SK-MEL-5 (cell line): ENCODE measurements at places on chromosomes 2 and 18.

GRCh38 chr2:47086571-47086970 is 68.5 kb downstream of the STPG4 start:
- no peak for DNase-seq

DNA sequence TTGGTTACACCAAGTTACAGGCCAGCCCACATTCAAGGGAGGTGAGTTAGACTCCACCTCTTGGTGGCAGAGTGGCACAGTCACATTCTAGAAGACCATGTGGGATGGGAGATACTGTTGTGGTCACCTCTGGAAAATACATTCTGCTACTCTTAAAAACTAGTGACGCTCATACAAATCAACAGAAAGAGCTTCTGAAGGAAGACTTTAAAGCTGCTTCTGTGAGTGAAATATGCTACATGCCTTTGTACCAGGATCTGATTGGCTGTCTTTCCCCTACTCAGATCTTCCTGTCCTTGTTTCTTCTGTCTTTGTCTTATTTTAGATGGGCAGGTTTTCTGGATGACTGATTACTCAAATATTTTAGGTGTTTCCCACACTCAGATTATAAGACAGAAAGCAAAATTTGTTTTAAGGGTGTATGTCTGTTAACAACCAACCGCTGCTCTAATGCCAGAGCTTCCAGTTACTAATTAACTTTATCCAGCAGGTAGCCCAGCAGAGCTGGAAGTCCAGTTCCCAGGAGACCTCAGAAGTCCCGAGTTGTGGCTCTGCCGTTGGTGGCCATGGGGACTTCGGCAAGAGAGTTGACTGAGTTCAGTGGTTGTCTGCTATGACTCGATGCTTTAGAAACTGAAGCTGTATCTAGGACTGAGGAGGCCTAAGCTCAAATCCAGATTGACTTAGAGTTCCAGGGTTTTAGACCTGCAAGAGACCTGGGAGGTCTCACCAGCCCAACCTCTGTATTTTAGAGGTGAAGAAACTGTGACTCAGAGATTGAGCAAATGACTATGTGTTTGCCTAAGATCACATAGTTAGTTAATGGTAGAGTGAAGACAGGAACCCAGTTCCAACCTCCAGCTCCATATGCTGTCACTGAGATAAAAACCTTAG is 7.4 kb downstream of the IL1R2 start:
- no peak for DNase-seq

- no peak for DNase-seq
Observed at GRCh38 chr2:142681952-142682351, 195.5 kb upstream of the KYNU start.

GRCh38 chr2:102397209-102397608 is 25.8 kb upstream of the IL18RAP start:
- DNase-seq: no peak

DNA sequence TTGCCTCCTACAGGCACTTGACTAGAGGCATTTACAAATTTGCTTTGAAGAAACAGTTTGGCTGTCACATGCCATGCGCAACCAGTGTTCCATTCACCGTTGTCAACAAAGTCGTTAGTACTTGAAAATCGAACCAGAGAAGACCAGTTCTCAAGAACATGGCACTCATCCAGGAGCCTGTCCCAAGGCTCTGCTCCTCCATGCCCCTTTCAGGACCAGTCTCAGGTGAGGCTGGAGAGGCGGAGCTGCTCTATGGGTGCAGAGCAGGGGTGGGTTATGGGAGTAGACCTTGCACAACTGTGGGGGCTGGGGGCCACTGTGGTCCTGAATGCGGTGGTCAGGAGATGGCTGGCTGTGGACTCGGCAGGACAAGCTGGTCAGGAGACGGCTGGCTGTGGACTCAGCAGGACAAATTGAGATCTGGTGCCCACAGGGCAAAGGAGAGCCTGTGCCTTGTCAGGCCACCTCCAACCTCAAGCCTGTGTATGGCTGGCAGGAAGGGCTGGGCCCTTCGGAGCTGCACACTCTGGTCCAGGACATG is 12.3 kb upstream of the ATP9B start:
- DNase-seq: no peak

DNA sequence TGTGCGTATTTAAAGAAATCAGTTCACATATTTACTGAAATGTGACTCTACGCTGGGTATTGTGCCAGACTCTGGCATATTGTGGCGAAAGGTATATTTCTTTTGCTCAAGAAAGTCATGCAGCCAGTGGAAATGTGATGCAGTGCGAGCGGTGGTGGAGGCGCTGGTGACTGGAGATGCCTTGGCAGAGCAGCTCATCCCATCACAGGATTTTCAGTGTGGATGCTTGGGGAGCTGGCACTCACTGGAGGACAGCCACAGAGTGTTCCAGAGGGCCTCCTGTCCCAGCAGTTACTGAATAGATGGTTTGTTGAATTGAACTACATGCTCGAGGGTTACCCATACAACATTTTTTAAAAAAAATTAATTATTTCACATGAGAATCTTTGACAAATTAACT is 117.6 kb downstream of the ZNF407 start:
- no peak for DNase-seq

DNA sequence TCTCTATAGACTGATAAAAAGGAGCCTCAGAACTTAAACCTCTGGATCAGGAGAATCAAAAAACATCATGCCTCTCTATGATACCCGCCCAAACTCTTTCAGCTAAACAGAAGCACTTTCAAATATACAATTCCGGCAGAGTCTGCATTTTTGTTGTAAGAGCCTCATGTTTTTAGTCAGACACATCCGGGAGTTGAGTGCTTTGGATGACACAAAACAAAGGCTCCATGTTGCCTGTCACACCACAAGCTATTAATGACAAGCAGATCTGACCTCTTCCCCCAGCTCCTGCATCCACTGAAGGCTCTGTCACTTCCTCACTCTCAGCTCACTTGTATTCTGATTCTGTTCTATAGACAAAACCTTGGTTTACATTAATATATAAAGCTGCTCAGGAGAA is 33.2 kb downstream of the SLC38A11 start:
- DNase-seq: peak; percentile 78

DNA sequence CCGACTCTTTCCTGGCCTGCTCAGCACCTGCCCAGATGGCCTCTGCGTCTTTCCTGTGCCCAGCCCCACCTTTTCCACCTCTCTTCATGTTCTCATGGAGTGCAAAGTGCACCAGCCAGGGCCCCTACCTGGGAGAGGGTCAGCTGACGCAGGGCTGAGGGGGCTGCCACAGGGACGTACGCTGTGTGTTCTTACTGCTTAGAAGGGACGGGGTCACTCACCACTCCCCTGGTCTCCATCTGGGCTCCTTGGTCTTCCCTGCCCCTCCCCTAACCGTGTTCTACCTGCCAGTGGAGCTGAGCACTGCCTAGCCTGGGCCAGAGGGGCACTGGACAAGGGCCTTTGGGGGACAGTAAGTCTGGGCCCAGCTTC is 8.6 kb downstream of the ERFE start:
- DNase-seq: no peak

DNA sequence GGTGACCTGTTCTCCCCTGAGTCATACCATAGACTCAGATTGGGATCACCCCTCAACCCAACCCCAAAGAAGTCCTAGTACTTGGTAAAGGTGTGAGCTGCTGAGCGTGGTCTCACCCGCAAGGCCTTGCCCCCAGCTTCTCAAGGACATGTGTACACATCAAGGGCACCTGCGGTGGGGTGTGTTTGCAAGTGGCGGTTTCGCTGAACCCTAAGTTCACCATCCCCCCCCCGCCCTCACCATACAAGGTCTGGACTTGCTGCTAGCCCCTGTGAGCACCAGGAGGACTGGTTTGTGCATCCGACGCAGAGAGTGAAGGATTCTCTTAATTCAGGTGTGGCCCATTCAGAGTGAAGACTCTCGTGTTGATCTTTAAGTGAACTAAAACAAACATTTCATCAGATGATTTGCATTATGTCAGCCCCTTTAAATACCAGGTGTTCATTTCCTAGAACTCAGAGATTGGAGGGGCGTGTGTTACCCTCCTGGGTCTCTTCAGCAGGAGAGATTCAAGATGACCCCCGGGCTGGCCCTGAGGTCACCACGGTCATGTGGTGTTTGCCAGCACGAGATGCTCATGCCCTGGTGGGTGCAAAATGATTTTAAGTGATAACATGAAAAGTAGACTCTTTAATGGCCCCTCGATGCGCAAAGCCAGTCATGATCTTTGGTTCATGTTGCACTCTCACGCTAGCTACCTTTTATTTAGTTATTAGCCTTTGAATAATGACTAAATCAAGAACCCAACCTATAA is 27.8 kb downstream of the MTERF4 start:
- DNase-seq: no peak

GRCh38 chr2:224952936-224953657 is 89.2 kb downstream of the DOCK10 start:
- no peak for DNase-seq

DNA sequence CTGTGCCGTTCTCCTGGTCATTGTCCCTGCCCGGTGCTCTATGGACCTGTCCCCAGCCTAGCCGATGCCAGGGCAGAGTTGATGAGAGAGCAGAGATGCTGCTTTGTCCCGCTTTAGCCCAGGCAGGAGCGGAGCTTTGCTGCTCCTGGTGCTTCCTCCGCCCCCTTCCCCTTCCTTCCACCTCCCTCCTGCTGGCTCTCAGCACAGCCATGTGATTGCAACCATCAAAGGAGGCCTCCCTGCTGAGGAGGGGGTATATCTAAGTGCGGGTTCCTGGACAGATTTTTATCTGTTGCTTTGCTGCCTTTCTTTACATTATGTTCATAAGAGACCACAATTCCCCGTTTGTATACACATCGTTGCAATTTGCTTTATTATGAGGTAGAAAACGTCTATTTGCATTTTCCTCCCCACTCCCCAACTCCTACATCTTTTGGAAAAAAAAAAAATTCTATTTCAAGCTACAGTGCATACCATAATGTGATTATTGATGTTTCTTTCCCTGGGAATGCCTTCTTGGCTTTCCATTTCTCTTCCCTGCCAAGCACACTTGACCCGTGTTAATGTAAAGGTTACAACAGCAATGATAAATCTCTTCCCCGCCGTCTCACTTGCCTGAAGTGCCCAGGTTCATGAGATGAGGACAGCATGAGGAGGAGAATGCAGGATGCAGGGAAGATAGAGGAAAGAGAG is 25.4 kb downstream of the ALPK2 start:
- no peak for DNase-seq

DNA sequence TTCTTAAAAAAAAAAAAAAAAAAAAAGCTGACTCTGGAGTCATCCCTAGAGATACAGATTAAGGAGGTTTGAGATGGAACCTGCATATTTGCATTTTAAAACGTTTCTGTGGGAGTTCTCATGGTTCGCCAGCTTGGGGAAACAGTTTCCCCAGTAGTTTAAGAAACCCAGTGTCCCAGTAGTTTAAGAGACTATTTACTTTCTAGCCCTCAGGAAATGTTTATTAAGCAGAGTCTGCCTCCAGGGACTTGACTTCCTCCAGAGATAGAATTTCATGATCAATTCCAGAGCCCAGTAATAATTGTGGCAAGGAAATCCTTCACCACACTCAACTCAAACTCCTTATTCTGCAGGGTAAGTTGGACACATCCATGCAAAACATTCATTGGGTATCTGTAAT is 39.1 kb downstream of the DIPK1C start:
- no peak for DNase-seq

DNA sequence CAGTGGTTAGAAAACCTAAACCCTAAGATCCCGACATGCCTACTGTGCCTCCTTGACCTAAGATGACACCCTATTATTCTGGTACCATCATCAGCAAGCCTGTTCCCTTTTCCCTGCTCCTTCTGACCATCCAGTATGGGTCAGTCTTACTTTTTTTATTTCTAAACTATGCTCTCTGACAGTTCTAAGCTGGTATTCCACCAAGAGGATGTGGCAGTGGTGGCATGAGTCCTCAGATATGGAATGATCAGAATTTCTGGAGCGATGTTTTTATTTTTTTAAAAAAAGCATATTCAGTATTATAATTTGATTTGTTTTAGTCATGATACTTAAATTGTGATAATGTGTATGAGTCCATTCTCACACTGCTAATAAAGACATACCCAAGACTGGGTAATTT is 145.9 kb upstream of the LHCGR start:
- no peak for DNase-seq

- DNase-seq: no peak
Observed at GRCh38 chr2:54428108-54428831, 27.9 kb upstream of the SPTBN1 start.

GRCh38 chr2:133326652-133327397 is 241.4 kb downstream of the NCKAP5 start:
- peak; percentile 34 for DNase-seq

DNA sequence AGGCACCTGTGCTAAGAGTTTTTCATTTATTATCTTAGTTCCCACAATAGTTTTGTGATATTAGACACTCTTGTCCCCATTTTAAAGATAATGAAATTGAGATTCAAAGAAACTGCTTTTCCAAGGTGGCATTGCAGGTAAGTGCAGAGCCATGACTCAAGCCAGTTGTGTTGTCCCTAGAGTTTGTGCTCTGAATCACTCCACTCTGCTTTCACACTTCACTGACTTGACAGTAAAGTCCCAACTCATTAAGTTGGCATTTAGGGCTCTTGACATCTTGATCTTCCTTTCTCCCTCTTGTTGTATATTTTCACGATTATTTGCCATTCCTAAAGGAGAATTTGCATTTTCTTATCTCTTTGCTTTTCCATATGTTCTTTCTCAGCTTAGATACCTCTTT is 114.3 kb downstream of the DIS3L2 start:
- DNase-seq: no peak

DNA sequence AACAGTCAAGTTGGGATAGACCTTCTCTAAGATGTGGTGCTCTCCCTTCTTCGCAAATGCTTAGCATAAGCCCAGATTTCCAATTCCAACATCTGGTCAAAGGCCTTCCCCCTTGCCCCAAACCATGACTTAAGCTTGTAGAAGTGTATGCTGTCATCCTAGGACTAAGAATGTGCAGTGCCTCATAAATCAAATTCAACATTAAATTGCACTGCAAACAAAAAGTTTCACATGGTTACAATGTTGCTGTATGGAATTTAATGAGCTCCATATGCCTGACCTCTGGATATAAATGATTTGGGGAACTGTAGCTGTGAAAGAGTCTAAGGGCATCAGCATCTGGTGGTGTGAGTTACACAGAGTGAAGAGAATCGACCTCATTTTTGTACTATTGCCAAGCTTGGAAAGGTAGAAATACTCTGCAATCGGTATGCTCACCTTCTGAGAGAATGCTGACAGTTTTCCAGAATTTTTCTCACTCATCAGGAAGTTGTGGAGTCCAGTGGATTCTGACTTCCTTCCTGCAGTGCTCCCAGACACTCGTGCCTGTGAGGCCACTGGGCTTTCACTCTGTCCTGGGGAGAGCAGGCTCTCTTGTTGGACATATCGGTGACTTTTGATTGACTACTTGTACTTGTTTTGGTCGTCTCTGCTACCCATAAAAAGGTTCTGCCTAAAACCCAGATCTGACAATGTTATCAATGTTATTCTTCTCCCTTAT is 40.6 kb downstream of the FASTKD2 start:
- no peak for DNase-seq

DNA sequence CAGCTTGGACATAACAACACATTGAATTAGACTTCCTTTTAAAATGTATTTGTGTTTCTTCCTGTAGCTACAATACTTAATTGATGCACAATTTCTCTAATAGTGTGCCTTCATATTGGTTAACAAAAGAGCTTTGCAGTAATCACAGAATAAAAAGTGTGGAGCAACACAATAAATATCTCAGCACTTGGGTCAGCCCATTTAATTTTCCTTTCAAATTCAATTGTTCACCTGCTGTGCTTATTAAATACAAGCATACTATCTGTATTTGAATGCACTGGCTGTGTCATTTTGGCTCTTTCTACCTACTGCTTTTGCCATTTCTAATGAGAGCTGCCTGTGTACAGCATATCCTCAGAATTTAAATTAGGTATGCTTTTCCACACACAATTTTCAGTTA is 1641.3 kb upstream of the SLC39A10 start:
- DNase-seq: no peak

- no peak for DNase-seq
Observed at GRCh38 chr2:46774499-46775228, 140.9 kb downstream of the MCFD2 start.
